CD4-positive, alpha-beta T cell treated with Interleukin-6 at 100 ng/mL for 8 hours (primary cell): ENCODE measurements at places on chromosomes 4 and X.
A peak's percentile ranks its signal among the peaks of the same experiment; 100 is the strongest.

- no peak for DNase-seq
Observed at GRCh38 chrX:129695937-129696336, 41.2 kb upstream of the APLN start.

- DNase-seq = no peak
Observed at GRCh38 chrX:13288671-13289070, 31.2 kb downstream of the ATXN3L start.

DNA sequence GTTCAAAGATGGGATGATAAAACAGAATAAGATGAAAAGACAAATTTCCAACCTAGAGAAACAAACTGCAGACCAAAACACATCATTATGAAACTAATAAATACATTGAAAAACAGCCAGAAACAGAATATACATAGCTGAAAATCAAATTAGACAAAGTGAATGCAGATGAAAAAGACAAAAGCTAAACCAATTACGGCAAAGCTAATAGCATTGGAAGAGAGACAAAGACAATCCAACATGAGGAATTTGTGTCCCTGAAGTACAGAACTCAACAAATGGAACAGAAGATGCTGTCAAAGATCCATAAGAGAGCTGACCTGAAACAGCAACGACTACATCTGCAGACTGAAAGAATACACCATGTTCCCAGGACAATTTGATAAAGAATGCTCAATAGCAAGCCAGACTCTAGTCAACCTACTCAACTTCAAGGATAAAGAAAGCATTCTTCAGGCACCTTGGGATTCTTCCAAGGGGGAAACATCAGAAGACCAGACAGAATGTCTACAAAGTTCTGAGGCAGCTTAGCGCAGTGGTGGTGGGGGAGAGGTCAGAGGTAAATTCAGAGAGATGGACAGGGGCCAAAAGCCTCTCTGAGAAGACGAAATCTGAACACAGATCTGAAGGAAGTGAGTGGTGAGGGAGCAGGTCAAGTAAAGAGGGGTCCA, 27.4 kb upstream of the IRAK1 start:
- DNase-seq = no peak

GRCh38 chr4:54659313-54659712, 1.6 kb downstream of the KIT start:
- DNase-seq = no peak

DNA sequence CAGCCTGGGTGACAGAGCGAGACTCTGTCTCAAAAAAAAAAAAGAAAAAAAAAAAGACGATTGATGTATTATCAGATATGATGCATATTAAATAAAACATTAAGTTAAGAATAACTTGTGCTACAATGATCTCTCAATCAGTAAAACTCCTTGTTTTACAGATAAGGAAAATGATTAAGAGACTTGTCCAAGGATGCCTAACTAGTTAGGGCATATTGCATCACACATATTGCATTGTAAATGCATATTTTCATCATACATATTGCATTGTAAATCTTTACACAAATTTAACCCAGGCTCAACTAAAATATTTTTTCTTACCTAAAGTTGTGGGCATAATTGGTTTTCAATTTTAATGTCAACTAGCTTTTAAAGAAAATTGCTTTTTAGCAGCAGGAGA, 26.3 kb downstream of the TBCK start:
- no peak for DNase-seq

- DNase-seq = no peak
Observed at GRCh38 chrX:69154051-69154450, 11.2 kb downstream of the PJA1 start.

DNA sequence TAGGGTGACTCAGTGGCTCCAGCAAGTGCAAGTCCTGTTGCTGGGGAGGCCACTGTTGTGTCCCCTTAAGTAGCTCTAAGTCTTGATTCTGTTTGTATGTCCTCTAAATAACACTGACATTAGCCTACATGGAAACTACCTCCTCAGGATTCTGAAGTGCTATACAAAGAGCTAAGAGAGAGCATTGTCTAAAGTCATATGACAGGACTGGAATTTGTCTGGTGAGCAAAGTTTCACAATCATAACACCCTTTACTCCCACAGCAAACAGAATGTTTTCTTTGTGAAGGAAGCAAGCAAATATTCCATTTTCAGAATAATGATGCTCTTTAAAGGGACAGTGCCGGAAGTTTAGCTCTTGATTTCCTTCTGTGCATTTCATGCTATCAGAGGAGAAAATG, 23.4 kb upstream of the CT47A1 start:
- no peak for DNase-seq

GRCh38 chrX:20263474-20263873, 3.2 kb downstream of the RPS6KA3 start:
- peak; percentile 48 for DNase-seq

GRCh38 chr4:38568768-38569167, 95.2 kb upstream of the KLF3 start:
- DNase-seq = no peak

- no peak for DNase-seq
Observed at GRCh38 chr4:88991746-88992145, 65.2 kb downstream of the FAM13A start.

- DNase-seq = no peak
Observed at GRCh38 chr4:14943749-14944148, 58.5 kb upstream of the CPEB2 start.

DNA sequence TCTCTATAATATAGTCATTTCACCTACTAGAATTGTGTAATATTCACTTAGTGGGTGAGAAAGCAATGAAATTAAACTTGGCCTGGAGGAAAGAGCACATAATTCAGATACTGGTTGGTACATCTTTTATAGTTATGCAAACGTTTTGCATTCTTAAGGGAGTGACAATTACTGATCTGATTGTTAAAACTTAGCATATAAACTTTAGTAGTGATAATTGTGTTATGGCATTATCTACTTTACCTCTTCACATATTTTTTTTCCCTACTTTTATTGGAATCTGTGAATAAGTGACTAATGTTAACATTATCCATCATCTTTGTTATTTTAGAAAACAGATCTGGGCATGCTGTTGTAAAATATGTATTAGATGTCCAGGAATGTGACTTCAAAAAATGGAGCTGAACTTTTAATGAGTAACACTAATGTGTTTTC, 217.4 kb upstream of the GIMD1 start:
- DNase-seq = no peak

DNA sequence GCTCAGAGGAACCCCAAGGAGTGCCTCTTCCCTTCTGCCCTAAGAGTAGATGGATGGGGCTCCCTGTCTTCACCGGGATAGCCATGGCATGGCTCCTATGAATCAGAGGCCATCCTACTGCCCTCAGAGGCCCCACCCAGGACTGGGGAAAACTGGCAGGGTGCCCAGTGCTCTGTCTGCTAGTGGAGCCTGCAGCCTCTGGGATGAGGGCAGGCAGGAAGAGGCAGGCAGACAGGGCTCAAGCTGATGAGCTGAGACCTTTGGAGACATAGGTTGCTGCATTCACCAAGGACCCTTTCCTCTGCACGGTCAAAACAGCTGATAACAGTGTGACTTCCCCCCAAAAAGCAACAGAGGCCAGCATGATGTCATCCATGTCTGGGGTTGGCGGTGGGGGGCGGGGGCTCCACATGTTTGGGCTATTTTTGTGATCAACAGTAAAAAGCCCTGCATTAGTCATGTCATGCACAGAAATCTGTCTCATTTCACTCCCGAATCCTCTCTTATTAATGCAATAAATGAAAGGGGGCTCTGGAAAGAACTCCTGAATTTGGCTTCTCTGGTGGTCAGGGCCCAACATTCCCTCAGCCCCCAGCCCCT, 207.6 kb upstream of the MAMLD1 start:
- DNase-seq = no peak

- DNase-seq = no peak
Observed at GRCh38 chr4:102761296-102761701, 531 bp upstream of the MANBA start.

DNA sequence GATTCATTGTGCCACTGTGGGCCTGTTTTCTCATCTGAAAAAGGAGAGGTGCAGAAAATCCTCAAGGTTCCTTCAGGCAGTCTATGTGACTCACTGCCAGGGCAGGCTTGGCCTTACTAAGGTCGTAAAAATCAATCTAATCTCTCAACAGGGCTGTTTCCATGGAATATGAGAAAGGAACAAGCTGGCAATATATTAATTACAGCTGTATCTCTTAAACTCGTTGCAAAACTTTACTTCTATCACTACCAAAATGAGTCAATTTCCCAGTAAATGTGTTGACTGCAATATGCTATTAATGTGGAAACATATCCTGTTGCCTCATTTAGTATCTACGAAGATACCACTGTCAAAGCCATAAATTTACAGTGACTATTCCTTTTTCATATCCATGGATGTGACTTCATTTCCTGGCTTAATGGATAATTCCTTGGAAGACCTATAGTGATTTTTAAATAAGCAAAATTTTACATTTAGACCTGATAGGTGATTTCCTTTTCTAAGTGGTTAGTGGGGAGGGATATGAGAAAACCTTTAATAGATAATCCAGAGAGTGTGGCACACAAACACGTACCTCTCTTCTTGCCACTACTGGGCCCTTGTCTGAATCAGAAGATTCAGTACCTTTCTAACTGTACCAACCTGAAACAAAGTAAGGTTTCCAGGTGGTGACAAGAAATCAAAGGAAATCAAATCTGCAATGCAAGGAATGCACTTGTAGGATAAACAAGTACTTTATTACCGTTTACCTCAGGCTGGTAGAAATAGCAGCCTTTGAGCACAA, 127.4 kb upstream of the FTHL17 start:
- no peak for DNase-seq

DNA sequence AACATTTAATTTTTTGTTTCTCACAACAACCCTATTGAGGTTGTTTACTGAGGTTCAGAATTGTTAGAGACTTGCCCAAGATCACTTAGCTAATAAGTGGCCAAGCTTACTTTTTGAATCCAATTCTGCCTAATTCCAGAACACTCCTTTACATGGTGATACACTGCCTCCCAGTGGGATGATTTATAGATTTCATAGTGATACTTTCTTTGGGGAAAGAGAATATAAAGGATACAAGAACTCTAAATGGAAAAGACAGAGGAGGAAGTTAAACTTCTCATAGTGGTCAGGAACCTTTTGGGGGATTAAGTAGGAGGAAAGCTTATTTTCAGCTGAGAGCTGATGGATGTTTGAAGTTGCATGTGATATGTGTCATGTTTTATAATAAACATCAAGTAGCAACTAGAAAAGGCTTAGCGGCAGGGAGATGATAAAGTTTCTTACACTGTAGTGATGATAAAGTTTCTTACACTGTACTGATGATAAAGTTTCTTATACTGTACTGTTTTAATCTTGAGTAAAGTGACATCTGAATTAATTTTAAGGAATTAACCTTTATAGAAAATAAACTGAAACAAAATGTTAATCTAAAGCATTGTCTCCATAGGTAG, 15.3 kb downstream of the STAG2 start:
- DNase-seq = no peak

DNA sequence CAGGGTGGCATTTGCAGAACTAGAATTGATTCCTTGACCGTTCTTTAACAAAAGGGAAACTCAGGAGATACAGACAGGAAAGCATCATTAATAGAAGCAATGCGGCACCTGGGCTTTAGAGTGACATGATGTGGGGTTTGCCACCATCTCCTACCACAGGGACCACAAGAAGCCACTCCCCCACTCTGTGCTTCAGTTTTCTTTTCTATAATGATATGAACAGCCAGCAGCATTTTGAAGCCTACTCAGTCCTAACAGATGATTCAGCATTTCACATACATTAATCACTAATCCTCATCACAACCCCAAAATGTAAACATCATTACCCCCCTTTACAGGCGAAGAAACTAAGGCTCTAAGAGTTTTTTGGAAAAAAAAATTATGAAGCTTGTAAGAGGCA, 22.9 kb downstream of the CCDC149 start:
- no peak for DNase-seq

- no peak for DNase-seq
Observed at GRCh38 chr4:134944115-134944514, 742.5 kb upstream of the PABPC4L start.

GRCh38 chr4:17614416-17615299, at the start of gene MED28:
Gene MED28 (plus strand): TSS chr4:17614641. CDS start chr4:17614655, 14 bp downstream.
- DNase-seq = peak; percentile 95

DNA sequence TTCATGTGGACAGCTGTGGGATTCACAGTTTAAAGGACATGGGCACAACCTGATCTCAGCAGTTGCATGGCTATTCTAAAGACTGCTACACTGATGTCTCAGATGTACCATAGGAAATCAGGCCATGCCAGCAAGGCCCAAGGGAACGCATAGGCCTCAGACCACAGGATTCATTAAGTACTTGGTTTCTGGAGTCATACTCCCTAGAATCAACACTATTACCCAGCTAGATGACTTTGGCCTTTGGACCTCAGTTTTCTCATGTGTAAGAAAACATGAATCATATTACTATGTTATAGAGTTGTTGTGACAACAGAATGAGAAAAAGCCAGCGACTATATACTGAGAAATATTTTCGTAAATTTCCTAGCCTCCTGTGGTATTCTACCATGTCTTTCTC, 67.9 kb downstream of the NHS start:
- DNase-seq = no peak

- DNase-seq = no peak
Observed at GRCh38 chr4:26670903-26671537, 87.1 kb downstream of the TBC1D19 start.

GRCh38 chr4:103786014-103786413, 66.2 kb upstream of the TACR3 start:
- no peak for DNase-seq

- no peak for DNase-seq
Observed at GRCh38 chr4:68683034-68683433, 12.6 kb upstream of the UGT2B15 start.

GRCh38 chrX:110042496-110042895, 39.6 kb downstream of the TMEM164 start:
- no peak for DNase-seq

DNA sequence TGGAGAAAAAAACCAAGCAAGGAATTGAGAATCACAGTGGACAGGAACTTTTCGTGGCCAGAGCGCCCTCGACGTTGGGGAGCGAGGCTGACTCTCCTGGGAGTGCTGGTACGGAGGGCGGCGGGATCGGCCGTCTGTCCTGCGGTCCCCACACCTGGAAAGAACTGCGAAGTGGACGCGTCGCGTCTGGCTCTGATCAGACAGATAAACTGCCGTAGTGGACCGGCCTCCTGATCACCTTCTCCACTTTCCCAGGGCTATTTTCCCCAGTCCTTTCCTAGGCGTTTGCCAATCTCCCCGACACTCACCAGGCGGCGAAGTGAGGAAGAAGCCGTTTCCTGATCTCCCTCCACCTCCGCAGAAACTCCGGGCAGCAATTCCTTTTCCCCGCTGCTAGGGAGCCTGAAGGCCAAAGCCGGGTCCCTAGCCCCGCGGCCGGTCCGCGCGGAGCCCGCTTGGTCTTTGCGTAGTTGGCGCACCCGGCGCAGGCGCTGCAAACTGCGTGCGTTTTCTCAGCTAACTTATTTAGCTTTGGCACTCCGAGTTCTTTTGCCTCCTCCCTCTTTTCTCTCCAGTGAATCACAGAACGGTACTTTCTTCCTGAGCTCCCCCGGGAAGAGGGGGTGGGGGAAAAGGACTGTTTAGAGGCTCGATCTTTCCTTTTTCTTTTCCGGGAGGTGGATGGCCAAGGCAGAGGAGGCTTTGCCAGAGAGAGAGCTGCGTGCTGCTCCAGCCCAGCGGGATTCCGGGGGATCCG, at the start of gene ARSJ:
Gene ARSJ, minus strand, starts transcription at position 500 of the 757 bp plus-strand sequence. CDS start 813 bp downstream, outside the sequence.
- no peak for DNase-seq
